ENCODE measurements at places on chromosomes 12 and 14.

DNA sequence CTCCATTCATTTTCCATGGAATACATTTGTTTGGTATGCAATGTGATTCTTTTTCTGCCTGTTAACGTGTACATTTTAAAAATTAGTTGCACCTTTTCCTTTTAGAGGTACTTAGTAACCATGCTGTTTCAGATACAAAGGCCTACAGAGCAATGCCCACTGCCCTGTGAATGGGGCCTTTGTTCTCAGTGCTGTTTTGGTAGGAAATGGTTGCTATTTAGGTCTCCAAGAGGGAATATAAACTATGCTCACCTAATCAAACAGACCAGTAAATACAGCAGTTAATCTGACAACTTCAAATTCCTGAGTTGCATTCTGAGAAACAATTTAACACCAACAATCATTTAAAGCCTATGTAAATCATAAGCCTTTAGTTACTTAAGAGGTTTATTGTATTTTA, 188.7 kb downstream of the BCAT1 start:
- no peak for DNase-seq

GRCh38 chr12:112875608-112876007, 31.2 kb upstream of the OAS1 start:
- DNase-seq: no peak

DNA sequence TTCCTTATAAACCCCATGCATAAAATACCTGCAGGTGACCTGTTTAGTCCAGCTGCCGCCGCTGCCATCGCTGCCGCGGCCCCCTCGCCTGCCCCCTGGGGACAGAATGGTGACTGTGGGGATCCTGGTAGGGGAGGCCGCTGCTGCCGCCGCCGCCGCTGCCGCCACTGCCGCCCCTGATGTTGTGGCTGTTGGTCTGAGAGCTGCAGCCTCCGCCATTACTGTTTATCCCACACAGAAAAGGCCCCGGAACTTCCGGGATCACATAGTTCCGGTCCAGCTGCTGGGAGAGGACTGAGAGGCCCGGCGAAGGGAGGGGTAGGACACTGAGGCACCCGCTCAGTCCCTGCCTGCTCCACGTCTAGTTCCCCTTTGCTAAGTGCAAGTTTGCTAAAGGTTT, 244.9 kb downstream of the C12orf50 start:
- DNase-seq: no peak

GRCh38 chr12:21695986-21696385, 38.3 kb upstream of the LDHB start:
- DNase-seq: no peak

DNA sequence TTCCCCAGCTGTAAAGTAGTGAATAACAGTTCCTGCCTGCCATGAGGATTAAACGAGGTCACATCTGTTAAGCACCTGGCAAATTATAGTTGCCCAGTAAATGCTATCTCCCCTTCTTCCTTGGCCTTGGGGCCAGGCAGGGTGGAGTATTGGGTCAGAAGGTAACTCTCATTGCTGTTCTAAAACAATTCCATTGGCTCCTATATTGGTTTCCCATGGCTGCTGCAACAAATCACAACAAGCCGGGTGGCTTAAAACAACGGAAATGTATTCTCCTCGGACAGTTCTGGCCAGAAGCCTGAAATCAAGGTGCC, 31.9 kb downstream of the MMAB start:
- DNase-seq: no peak

DNA sequence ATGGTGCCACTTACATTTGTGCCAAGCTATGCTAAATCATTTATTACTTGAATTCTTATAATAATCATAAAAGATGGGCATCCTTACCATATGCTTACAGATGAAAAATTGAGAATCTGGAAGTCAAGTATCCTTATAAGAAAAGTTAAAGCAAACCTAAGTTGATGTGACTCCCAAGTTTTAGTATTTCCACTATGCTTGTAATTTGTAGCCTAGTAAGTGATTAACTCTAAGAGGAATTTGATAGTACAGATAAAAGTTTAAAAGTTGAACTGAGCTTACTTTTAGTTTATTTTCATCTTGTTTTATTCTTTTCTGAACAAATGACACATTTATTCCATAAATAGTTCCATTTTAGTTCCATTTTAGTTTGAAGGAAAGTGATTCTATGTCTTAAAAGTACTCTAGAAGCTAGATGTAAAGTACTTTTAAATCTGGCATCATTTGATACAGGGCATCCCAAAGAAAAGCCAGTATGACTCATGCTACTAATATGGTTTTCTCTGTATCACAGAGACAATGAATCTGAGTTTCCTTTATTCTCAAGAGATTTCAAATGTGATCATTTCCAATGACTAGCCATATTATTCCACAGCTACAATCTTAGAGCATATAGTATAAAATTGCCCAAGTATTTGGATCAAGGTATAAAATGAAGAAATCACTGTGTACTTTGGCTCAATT, 596.0 kb downstream of the SLC16A7 start:
- DNase-seq: no peak

GRCh38 chr14:76375484-76375883, 453 bp upstream of the ESRRB start:
- DNase-seq: no peak

DNA sequence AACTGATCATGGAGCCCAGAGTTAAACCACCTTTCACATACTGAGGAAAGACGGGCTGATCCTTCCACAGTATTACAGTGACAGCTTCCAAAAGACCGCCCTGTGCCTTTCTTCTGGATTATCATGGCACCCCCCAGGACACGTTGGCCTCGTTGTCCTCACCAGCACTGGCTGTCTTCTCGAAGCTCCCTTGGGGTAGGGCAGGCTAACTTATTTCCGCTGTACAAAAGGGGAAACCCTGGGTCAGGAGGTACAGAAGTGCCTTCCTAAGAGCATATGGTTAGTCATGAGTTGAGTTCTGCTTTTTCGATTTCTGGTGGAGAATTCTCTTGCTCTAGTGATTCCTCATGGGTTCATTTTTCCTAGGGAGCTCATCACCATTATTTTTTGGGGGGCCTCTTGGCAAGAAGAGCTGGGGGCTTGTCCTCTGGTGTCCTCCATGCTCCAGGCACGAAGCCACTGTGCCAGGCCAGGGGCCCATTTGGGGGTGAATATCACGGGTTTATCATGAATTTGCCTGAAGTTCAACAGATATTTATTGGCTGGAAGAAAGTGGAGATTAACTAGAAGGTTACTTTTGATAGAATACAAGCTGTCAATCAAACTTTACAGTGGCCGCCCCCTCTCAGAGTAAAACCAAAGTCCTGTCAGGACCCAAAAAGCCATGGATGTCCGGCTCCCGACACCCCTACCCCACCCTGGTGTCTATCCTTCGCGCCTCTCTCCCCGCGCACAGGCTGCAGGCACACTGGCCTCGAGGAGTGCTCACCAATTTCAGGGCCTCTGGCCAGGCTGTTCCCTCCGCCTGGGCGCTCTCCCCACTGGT, 8.8 kb upstream of the TRAF3 start:
- no peak for DNase-seq

DNA sequence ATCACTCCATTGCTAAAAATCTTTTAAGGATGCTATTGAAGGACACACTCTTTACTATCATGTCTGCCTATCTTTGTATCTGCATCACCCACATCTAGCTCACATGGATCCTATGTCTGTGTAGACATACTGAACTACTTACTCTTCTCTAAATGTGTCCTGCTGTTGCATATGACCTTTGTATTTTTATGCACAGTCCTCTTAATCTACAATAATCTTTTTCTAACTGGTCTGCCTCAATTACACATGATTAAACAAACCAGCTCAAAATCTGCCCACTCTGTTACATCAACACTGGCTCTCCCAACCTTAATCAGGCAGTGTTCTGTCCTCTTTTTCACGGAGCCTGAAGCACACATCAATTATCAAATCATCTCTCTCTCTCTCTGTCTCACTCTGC, 316.3 kb upstream of the MGAT4C start:
- no peak for DNase-seq

DNA sequence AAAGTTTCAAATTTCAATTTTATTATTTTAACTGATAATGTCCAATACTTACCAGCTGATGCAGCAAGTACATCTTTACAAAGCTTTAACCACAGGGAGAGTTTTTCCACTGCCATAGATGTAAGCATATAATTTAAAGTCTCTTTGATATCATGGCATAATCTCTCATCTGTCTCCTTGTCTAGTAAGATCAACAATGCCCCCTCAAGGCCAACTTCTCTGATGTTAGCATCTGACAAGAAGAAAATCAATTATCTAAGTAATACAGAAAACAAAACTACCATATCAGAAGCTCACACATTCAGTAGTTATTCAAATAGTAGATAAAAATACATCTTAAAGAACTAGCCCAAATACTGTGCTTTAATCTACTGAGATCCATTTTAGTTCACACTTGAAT, 94.2 kb downstream of the HEATR5A start:
- DNase-seq: no peak

DNA sequence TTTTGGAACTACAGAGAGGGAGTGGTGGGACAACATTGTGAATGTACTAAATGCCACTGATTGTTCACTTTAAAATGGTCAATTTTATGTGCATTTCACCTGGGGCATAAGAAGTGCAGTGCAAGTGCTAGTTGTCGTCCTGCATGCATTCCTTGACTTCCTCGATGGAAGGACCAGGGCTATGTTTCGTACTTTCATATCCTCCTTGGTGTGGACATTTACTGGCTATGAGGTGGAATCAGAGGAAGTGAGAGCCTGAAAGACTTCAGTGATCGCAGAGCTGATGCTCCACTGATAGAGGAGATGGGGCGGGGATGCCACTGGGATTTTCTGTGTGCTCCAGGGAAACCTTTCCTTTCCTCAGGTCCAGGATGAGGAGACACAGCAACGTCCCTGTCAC, 54.1 kb upstream of the DDX11 start:
- no peak for DNase-seq

- DNase-seq: no peak
These were observed 109.6 kb downstream of the SLC38A6 start for GRCh38 chr14:61090432-61091216.

DNA sequence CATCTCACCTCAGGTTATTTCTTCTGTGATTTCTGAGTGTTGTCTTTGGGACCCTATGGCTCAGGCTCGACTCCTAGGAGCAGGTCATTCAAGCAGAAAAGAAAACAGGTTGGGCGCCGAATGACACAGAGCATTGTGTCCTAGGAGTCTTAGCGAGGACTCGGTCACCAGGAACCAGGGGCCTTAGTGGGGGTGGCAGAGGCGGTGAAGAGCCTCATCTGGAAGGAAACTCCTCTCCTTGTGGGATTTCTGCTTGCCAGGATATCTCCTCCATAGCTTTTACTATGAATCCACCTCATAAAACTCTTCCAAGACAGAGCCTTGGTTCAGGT, 630 bp downstream of the PLEKHH1 start:
- DNase-seq: no peak

GRCh38 chr12:69102856-69103255, 136.5 kb upstream of the CPSF6 start:
- DNase-seq: no peak
